Naive thymus-derived CD8-positive, alpha-beta T cell (primary cell): ENCODE measurements at places on chromosomes 13 and 19. TPM values are rescaled to one million over a fixed set of nuclear protein-coding genes. Genes with fewer than 3 reads are reported as not detected.
A peak's percentile ranks its signal among the peaks of the same experiment; 100 is the strongest.

GRCh38 chr13:49587311-49587847 lies 2.0 kb upstream of the RCBTB1 start:
- DNase-seq = no peak

DNA sequence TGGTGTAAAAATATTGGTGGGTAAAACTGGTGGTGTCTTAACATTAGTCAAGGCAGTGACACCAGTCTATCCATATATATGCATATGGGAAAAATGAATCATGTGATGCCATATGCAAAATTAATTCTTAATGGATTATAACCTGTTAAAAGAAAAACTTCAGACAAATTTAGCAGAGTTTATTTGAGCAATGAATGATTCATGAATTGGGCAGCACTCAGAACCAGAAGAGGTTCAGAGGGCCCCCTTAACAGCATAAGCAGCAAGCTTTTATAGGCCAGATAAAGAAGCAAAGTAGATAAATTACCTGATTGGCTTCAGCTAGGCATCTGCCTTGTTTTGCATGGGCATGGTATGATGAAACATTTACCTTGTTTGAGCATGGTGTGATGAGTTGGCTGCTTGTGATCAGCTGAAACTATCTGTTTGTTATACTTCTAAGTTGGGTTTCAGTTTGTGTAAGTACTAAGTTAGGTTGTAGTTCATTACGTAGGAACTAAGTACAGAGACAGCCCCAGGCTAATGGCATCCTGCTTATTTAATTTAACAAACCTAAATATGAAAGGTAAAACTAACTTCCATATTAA lies 66.6 kb downstream of the DNAJC15 start:
- no peak for DNase-seq

DNA sequence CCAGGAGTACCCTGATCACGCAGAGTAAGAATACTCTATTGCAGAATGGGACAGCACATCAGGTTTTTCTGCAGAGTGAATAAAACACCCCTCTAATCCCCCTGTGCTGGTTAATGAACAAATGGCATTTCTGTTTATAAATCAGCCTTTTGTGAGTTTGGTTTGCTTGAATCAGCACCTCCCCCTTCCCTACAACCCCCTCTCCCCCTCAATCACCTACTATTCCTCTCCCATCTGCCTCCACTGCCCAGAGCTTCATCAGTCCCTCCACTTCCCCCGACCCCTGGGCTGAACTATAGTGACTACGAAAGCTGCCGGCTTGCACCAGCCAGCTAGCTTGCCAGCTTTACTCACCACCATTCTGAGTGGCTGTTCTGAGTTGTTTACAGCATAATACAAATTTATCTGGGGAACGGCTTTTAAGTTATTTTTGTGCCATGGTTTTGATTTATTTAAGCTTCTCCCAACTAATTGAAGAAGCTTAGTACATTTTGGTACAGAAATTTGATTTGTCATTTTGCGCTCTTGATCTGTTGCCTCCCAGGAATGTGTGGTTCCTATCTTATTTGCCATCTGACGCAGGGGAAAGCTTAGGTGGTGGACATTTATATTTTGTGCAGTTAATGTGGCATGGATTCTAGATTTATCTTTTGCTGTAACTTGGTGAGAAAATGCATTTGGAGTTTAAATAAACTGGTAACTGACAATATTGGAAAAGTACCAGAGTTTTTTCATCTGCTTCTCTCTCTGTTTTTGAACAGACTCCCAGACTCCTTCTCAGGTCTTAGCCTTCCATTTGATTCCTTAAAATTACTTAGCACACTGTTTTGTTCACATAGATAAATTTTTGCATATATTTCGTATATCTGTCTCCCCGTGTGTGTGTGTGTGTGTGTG lies 41.7 kb upstream of the WDFY2 start:
- DNase-seq = no peak

DNA sequence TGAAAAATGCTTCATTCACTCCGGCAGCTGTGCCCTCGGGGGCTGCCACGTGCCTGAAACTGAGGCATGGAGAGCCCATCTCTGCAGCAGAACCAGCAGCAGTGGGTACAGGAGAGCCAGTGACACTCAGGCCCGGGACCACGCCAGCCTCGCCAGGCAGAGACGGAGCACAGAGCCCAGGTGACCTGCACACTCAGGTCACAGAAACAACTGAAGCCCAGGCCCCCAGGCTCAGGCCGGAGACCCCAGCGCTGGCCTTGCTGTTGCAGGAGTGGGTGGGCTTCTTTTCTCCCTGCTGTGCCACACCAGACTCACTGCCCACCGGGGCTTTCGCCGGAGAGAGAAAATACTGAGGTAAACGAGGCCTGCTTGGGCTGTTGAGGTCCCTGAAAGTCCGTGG lies 117.3 kb downstream of the SOX1 start:
- DNase-seq = peak; percentile 59

GRCh38 chr13:26719356-26719945 lies 41.1 kb downstream of the GPR12 start:
- no peak for DNase-seq

- no peak for DNase-seq
Measured at GRCh38 chr13:26961890-26962615, 201.5 kb upstream of the GPR12 start.

GRCh38 chr13:19183676-19184075 lies 2.1 kb upstream of the TUBA3C start:
- DNase-seq = no peak

GRCh38 chr19:16668176-16668575 lies 7.2 kb downstream of the TMEM38A start:
- no peak for DNase-seq

GRCh38 chr13:49020940-49021553 lies 45.3 kb downstream of the FNDC3A start:
- DNase-seq = no peak

DNA sequence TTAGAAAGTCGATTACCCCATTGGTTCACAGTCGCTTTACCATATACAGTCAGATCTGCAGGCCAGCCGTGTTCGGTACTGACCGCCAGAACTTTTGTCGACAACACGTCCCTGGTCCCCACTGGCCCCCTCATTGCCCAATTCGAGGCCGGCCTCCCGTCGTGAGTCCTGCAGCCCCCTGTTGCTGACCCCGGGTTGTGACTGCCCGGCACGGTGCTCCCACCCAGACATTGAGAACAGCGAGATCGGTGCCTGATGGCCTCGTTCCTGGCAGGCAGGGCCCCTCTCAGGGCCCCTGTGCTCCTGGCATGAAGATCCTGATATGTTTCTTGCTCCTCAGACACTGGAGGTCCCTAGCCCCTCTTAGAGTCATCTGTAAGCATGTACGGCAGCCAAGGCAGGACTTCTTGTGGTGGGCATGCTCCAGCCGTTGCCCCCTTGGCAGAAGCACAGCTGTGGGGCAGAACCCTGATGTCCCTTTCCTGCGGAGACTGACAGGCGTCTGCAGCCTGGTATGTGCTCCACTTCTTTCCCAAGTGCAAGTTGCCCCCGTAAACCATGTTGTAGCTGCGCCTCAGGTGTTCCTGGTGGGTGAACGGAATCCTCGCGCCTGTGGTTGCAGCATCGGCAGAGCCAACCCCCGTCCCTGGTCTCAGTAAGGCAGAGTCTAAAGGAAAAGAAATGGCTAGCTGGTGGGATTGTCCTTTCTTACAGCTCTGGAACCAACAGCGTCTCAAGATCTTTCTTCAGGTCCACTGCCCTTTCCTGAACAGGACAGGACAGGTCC lies 123.2 kb upstream of the SPACA7 start:
- no peak for DNase-seq

- no peak for DNase-seq
Measured at GRCh38 chr19:9018163-9018875, 8.1 kb upstream of the MUC16 start.

GRCh38 chr13:80923907-80924306 lies 583.0 kb upstream of the SPRY2 start:
- DNase-seq = no peak

DNA sequence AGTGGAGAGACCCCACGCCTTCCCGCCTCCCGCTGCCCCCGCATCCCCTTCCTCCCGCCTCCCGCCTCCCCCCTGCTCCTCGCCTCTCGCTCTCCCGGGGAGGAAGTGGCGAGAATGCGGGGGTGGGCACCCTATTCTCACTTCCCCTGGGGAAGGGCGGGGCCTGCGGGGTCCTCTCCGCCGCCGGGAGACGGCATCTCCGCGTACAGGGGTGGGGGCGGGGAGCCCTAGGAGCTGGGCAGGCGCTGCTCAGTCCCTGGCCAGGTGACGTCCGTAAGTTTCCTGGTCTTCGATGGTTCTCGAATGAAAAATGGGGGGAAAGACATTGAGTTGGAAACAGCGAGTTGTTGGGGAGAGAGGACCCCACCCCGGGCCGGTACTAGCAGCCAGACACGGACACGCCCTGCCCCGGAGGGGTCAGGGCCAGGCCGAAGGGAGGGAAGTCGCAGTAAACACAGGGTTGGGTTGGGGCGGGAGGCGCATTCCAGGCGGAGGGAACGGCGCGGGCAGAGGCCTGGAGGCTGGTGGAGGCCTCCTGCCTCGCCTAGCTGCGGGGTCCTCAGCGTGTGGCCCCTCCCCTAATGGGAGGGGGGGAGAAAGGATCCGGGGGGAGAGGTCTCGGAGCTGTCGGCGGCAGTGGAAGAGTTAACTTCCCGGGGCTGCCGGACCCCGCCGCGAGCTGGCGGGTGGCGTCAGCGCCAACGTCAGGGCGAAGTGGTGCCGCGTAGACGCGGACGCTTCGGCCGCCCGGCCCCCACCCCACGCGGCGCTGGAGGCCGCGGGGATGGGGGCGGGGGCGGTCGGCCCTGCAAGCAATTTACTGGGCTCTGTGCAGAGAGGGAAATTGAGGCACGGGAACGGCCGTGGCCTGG lies 10.4 kb upstream of the JUND start:
- peak; percentile 82 for DNase-seq

GRCh38 chr19:2047449-2048103 lies 3.5 kb downstream of the MKNK2 start:
- no peak for DNase-seq

DNA sequence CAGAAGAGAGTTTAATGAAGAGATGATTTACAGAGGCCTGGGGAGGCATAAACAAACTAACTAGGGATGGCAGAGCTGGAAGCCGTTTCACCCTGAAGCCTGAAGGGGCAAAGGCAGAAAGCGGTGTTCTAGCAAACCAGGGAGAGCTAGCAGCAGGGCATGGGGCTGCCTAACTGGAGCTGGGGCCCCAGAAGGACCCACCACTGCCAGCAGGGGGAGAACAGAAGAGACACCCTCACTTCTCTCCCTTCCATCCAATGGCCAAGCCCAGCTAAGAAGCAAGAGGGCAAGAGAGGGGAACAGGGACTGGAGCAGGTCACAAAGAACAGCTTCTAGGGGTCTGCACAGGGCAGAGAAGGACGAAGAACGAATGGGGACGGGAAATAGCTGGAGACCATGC lies 195.5 kb downstream of the KATNAL1 start:
- DNase-seq = no peak

- no peak for DNase-seq
Measured at GRCh38 chr19:41821003-41821735, 23.3 kb downstream of the LYPD4 start.

GRCh38 chr19:4376028-4376670 lies 24.2 kb downstream of the SH3GL1 start:
- DNase-seq = no peak

DNA sequence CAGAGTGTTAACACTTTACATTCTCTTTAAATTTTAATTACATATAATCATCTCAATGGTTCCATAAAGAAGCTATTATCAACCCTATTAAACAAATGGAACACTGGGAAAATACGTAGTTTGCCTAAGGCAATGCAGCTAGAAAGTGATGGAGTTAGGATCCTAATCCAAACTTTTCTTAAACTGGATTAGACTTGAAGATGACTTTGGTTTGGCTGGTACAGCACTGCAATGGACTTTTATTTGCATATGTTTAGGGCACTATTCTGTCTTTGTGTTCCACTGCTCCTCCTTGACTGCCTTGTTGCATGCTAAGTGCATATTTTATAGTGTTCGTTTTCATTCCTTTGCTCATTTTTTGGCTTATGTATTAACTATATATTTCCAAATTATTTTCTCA lies 133.5 kb upstream of the UFM1 start:
- DNase-seq = no peak

GRCh38 chr19:38433268-38433733 lies at the start of gene RYR1:
TSS of gene RYR1 (plus strand) at chr19:38433691. CDS start at chr19:38433830, 139 bp downstream.
- no peak for DNase-seq

GRCh38 chr19:49295208-49295880 lies 29.6 kb downstream of the SLC6A16 start:
- DNase-seq = no peak

DNA sequence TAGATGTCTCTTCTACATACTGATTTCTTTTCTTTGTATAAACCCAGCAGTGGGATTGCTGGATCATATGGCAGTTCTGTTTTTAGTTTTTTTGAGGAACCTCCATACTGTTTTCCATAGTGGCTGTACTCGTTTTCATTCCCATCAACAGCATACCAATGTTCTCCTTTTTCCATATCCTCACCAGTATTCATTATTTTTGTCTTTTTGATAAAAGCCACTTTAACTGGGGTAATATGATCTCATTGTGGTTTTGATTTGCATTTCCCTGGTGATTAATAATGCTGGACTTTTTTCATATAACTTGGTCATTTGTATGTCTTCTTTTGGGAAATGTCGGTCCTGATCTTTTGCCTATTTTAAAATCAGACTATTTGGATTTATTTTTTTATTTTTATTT lies 108.5 kb downstream of the PAN3 start:
- no peak for DNase-seq

GRCh38 chr19:16148443-16149229 lies 5.2 kb downstream of the HSH2D start:
- DNase-seq = no peak

DNA sequence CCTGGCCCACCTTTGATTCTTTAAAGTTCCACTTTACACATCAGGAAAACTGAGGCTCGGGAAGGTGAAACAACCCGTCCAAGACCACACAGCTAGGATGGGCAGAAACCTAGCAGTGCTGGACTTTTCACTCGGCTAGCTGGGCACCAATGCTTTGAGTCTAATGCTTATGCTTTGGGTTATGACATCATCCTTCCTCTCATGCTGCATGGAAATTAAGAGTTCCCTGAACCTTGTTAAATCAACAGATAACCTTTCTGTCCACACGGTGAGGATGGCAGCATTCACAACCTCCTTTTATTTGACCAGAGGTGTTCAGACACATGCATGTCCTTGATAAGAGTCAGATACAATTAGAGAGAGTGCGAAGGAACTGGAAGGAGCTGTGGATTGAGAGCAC lies 138.4 kb downstream of the UQCRFS1 start:
- no peak for DNase-seq

DNA sequence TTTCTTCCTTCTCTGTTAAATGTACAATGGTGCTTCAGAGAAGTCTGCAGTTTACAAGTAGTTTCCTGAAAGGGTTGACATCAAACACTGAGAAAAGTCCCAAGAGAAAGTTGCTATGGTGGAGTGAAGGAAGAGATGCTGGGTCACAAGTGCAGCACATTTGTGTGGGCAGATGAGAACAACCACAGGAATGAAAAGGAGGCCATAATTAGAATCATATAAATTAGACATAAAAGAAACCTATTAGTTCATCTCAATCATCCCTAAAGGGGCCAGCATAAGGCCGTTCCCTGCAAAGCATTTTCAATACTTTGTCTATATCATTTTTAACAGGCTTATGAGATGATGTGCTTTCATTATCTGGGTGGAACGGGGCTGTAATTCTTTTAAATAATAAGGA lies 359.2 kb downstream of the IRS2 start:
- no peak for DNase-seq

Gene ZNF556
- polyA plus RNA-seq = not detected

Gene FUT2
- polyA plus RNA-seq = 1.8 TPM

Gene HCN2
- polyA plus RNA-seq = 0.03 TPM

Gene C19orf67
- not detected for polyA plus RNA-seq

Gene CEBPA
- polyA plus RNA-seq = 0.08 TPM

Gene SLITRK6
- polyA plus RNA-seq = not detected

Gene ZIC2
- not detected for polyA plus RNA-seq

Gene RPL21
- 9,080 TPM for polyA plus RNA-seq

Gene SHC2
- 0.30 TPM for polyA plus RNA-seq

Gene NLRP5
- not detected for polyA plus RNA-seq

Gene URAD
- not detected for polyA plus RNA-seq

Gene CD177
- not detected for polyA plus RNA-seq

Gene LYPD4
- not detected for polyA plus RNA-seq
